ENCODE measurements at places on chromosomes 11 and 22.

DNA sequence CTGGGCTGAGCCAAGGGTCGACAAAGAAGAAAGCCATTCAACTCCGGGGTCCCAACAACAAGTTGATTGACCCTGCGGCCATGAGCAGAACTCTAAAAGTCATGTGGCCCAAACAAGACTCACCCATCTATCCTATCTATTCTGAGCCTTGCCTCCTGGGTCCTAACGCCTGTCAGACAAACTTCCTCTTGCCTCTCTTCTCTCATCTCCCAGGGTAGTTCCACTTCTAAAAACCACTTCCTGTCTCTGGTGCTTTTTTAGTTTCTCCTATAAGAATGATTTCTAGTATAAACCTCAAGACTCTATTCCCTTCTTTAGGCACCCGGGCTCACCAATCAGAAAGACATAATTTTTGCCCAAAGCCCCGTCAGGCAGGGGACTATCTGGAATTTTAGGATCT is 530.2 kb downstream of the DLG2 start:
- no peak for DNase-seq

GRCh38 chr22:45238076-45238956 is 2.4 kb downstream of the KIAA0930 start:
- no peak for DNase-seq

DNA sequence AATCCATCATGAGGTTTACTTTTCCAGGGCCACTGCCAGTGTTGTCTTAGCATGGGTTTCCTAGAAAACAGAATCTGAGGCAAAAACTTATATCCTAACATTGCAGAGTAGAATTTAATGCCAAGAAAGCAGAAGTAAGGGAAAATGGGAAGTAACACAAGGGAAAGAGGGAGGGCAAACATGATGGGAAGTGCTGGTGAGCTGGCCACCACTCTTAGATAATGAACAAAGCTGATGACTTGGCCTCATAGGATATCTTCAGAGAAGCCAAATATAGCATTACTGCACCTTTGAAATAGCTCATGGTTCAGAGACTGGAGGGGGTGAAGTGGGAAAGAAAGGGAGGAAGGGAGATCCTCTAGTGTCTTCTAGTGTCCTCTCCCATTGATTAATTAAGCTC is 24.8 kb upstream of the CALCB start:
- DNase-seq: no peak

DNA sequence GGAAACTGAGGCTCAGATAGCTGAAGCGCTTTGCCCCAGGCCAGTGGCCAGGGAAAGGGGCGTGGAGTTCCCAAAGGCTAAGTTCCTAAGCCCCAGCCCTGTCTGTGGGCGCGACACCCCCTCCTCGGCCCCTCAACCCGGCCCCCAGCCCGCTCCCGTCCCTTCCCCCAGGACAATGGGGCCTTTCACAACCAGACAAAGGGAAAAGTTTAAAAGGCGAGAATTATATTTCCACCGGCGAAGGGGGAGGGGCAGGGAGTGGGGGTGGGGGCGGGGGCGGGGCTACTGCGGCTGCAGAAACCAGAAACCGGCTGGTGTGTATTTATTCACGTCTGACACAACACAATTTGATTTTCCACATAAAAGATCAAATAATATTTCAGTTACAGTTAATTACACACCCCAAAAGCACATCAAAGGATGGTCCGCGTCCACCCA is 192.1 kb downstream of the MN1 start:
- peak; percentile 33 for DNase-seq

GRCh38 chr11:62344210-62344609 is 7.0 kb downstream of the ASRGL1 start:
- DNase-seq: no peak

DNA sequence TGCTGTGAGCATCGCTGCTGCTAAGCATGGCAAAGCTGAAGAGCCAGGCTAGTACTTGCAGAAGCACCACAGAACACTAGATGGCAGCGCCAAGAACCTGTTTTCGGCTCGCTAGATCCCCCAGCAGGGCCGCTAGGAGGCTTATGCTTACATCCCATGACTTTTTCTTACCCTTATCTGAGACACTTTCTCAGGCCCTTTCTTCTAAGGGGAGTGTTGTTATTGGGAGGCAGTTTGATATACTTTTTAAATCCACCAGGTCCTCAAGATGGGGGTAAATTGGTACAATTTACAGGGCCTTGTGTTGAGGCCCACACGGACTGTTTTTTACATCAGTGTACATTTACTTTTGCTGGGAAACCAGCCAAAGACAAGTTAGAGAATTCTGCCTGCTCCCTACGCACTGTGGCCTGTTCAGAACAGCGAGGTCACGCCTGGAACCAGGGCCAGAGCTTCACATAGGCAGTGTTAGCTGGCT is 4.0 kb downstream of the TRIM6 start:
- peak; percentile 78 for DNase-seq

GRCh38 chr22:27388090-27388600 is 413.4 kb downstream of the MN1 start:
- no peak for DNase-seq

GRCh38 chr11:131681920-131682319 is 311.5 kb downstream of the NTM start:
- no peak for DNase-seq

GRCh38 chr11:124766156-124766555 is 4.1 kb upstream of the ESAM start:
- DNase-seq: no peak

GRCh38 chr11:123253911-123254310 is 58.9 kb upstream of the CLMP start:
- no peak for DNase-seq

DNA sequence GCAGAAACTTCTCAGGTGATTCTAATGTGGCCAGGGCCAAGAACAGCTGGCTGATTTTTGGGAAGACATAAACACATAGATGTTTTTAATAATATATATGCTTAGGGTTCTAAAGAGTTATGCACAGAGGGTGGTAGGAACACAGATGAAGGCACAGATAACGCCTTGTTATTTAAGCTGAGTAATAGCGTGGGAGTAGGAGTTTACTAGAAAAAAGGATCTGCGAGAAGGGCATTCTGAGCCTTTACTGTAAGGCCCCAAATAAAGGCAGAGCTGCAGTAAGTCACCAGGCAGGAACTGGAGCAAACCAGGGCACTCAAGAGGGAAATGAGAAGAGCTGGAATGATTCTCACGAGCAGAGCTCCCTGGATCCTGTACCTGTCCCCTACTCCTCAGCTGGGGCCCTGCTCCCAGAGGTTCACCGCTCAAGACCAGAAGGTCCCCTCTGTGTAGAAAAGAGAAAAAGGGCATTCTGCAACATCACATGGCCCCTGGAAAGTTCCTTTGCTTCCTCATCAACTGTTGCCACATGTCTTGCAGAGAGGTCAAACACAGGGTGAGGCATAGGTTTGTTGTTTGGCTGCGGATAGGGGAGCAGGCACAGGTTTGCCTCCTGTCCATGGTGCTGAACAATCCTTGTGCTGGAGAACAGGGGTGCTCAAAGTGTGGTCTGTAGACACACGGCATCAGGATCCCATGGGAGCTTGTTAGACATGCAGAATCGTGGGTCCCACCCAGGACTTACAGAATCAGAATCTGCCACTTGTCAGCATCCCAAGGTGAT is 125.7 kb downstream of the TENM4 start:
- peak; percentile 33 for DNase-seq

DNA sequence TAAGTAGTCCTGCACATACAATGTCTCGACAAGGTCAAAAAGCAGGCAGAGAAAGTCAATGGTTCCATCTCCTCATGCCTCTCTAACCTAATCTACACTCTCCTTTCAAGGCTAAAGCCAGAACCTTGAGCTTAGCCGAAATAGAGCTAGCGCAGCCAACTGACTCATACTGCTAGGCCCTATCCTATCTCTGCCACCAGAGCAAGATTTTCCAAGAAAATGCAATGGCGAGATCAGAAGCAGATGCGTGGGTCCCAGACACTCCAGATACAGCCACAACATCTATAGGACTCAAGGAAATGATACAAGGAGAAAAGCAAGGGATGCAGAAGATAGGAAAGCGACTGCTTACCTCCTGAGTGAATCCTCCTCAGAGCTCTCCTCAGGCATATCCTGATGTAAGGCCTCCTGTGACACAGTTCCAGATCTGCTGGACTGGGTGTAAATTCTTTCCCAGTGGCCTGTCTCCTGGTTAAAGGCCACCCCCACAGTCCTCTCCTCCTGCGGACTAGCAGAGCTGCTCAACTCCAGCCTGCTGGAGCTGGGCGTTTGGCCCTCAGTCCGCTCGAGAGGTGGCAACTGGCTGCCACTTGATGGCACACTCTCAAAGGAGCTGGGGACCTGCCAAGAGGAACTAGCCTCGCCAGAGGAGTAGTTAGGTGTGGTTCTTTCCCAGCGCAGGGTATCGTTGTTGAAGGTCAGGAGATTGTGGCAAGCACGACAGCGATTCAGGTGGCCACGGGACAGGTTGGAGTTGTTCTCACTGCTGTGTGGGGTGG is 52.0 kb downstream of the AMBRA1 start:
- no peak for DNase-seq

- no peak for DNase-seq
Observed at GRCh38 chr11:116505298-116506262, 267.2 kb downstream of the BUD13 start.

DNA sequence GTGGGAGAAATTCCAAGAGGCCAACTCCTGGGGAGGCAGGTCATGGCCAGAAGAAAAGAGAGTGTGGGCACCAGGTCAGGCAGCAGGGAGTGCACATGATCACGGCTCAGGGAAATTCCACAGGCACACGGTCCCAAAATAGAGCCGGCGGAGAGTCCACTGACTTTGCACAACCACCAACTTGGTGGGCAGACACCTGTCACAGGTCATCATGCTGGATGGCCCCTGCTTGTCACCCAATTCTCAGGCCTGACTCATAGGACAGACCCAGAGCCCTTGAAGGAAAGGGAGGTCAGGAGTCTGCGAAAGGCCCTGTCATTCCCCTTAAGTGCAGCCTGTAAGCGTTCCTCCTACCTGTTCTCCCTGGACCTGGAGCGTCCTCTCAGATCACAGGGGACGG is 15.8 kb downstream of the APOL2 start:
- no peak for DNase-seq

GRCh38 chr11:114053406-114053805 is 6.1 kb upstream of the ZBTB16 start:
- no peak for DNase-seq

GRCh38 chr11:71311176-71311925 is 59.0 kb upstream of the SHANK2 start:
- DNase-seq: no peak

GRCh38 chr11:12043959-12044791 is 35.7 kb upstream of the DKK3 start:
- peak; percentile 68 for DNase-seq

All from HAP-1 (cell line).